ENCODE measurements at places on chromosomes 2 and 18.

- no peak for DNase-seq
These were observed 108.7 kb downstream of the ZNF521 start for GRCh38 chr18:25243257-25243656.

DNA sequence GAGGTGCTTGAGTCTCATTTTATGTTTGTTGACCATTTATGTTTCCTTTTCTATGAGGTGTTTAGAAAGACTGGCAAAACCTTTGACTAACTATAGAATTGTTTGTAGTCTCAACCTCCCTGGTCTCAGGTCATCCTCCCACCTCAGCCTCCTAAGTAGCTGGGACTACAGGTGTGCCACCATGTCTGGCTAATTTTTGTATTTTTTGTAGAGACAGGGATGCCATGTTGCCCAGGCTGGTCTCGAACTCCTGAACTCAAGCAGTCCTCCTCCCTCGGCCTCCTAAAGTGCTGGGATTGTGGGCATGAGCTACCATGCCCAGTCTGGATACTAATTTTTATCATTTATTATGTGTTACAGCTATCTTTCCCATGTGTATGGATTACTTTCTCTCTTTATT is 67.8 kb downstream of the EML4 start:
- no peak for DNase-seq

- DNase-seq, result no peak
These were observed 62.8 kb upstream of the OTOS start for GRCh38 chr2:240203031-240203787.

DNA sequence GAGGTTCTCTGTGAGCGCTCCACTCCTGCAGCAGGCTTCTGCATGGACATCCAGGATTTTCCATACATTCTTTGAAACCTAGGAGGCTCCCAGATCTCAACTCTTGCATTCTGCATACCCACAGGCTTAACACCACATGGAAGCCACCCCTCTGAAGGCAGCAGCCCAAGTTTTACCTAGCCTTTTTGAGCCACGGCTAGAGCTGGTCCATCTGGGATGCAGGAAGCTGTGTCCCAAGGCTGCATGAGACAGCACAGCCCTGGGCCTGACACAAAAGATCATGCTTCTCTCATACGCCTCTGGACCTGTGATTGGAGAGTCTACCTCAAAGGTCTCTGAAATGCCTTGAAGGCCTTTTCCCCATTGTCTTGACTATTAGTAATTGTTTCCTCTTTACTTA is 53.6 kb upstream of the RPRM start:
- no peak for DNase-seq

DNA sequence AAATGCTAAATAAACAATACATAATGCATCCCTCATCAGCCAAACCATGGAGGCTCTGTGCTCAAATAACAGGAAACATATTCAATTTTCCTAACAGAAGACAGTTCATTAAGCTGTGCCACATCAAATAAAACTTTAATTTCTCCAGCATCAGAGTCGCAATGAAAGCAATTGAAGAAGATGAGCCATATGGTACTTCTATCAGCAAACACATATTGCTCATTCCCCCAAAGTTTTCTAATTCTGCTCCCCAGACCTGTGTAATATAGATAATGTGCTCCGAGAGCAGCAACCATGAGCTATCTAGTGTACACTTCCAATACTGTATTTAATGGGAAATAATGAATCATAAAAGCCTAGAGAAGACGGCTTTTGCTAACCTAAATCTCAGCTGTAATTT is 263.2 kb downstream of the MEIS1 start:
- no peak for DNase-seq

DNA sequence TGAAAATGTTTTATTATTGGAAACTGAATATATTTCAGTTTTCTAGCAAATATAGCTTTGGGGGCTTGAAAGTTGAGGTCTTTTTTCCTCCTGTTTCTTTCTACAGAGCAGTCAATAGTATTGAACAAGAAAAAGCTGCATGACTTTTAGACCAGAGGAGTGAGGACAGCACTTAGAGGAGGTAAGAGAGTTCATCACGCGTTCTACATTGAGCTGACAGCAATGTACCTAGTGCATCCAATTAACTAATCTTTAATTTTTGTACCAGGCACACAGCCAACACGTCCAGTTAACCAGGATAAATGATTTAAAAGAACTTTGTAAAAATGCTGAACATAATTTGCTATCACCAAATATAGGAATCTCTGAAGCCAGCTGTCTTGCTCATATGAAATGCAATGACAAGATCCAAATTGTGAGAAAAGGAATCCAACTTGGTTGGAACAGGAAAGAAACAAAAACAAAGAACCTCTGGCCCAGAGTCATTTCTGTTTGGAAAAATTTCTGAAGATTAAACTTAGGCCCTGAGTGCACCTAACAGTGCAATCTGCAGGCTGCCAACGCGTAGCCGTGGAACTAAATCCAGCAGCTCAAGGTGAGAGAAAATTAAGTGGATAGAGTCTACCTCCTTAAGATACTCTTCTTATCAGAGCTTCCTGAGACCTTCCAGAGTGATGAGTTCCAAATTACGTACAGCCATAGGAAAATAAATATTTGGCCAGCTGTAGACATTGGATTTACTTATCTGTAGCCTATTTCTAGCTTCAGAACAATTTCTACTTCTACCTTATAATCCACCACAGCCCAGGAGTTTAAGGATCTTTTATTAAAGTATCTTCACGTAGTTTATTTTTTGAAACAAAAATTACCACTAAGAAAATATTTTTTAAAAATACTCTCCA is 20.6 kb upstream of the SPTBN1 start:
- DNase-seq, result no peak

DNA sequence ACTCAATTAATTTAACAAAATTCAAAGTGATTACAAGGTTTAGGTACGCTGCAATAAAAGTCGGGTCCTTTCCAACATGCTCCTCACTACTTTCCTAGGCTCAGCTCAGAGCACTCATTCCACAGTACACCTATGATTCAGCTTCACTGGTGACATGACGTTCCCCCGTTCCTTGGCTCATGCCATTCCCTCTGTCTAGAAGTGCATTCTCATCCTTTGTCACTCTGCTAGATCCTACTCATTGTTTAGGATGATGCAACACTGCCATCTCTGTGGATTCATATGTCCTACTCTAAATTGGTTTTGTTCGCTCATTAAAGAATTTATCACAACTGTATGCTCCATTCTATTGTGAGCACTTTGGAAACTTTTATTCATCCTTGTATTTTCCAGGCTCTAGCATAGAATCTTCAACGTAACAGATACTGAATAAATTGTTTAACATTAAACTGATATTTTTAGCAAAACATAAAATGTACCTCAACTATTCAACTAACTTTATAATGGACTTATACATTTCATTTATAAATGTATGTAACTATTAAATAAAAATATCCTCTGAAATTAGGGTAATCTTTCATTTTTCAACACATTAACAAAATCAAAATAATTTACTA is 78.6 kb downstream of the FAM228A start:
- DNase-seq, result no peak

DNA sequence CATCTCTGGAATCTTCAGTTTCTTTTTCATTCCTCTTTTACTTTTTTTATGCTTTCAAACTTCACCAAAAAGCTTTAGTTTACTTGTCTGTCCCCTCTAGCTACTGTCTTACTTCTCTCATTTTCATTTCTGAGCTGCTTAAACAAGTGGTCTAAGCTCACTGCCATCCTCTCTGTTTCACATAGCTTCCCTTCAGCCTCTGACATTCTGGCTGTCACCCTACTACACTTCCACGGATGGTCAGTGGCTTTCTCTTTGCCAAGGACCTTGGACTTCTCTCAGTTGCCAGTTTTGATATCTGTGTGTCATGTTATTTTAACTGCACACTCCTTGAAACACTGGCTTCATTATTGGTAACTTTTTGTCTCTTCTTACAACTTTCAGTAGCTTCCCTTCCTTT is 176.1 kb downstream of the IKZF2 start:
- no peak for DNase-seq

DNA sequence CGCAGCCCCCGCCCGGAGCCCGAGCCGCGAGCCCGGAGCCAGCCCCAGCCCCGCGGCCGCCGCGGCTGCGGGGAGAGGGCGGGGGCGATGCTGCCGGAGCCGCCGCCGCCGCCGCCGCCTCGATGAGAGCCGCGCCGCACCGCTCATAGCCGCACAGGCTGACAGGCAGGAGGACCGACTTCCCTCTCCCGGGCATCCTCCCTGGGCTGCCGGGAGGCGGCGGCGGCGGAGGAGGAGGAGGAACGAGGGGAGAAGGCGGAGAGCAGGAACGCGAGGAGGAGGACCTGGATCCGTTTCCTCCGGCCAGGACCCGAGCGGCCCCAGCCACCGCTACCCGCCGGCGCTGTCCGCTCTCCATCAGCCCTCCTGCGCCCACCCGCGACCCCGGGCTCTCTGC is 370 bp downstream of the KLHL29 start:
- DNase-seq, result no peak

- no peak for DNase-seq
These were observed 15.4 kb upstream of the ROCK2 start for GRCh38 chr2:11359865-11360264.

GRCh38 chr2:7962161-7962560 is 719.7 kb upstream of the ID2 start:
- no peak for DNase-seq

DNA sequence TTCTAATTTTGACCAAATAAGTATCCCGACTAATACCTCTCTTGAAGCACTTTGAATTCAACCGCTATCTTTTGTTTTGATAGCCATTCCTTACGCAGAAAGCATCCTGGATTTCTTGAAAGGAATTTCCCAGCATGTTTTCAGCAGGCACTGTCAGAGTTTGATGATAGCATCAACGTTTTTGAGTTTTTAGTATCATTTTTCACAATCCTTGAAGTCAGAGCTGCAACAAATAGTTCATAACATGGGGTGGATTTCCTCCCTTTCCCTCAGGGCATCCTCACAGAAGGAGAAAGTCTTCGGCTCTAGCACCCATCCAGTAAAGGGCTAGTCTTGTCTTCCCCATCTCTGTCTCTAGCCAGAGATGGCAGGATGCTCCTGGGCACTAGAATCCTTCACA is 46.2 kb downstream of the ANKRD44 start:
- no peak for DNase-seq

GRCh38 chr2:6068429-6068828 is 376.2 kb downstream of the SOX11 start:
- no peak for DNase-seq

DNA sequence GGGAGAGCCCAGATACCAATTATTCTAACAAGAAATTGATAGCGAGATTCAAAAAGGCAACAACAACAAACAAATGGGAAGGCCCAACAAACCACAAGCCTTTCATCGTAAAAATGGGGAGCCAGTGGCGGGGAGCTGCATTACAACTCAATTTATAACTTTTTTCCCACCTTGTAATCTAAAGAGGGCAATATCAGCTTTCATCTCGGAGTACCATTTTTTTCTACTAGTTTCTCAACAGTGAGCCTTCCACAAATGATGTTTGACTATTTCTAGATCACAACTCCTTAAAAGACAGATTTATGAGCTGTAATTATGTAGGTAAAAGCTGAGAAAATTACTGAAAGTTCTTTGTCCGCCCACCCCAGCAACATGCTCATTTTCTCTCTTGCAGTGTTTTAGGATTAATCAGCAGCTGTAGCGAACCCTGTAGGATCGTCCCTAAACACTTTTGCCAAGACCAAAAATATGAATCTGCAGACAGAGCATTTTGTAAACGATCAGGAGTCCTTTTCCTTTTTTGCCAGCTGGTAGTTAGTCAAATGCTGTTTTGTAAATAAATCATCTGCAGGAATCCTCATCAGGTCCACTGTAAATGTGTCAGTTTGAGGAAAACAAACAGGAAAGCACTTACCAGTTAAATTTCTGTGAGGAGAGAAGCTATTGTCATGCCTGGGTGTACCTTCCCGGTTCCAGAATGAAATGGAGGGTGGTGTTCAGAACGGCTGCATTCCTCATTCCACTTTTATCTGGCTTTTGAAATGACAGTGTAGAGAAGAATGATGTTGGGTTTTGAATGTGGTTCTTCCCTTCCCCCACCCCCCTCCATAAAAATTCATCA is 53.2 kb downstream of the EEF1B2 start:
- no peak for DNase-seq

DNA sequence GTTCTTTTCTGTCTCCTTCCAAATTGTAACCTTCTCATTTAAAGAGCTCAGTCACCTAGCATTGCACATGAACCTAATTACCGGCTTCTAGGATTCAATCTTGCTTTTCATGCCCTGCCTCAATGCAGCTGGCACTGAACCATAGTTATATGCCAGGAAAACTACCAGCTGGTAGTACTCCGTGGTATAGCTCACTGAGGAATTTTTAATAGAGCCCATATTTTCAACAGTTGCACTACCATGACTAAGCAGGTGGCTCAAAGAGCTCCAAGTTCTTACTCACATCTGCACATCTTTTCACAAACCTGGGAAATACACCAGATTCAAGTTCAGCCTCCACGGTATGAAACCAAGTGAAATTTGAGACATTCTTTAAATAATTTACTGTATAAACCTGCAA is 363.5 kb downstream of the GRB14 start:
- no peak for DNase-seq

All from esophagus squamous epithelium (tissue), 5 donors.